ENCODE measurements at places on chromosomes 6 and 20.

- no peak for DNase-seq
Observed at GRCh38 chr6:169577974-169578373, 123.9 kb downstream of the WDR27 start.

- no peak for DNase-seq
Observed at GRCh38 chr6:135871296-135871695, 19.8 kb downstream of the PDE7B start.

- DNase-seq: peak; percentile 12
Observed at GRCh38 chr20:10553326-10553984, 118.3 kb downstream of the SLX4IP start.

GRCh38 chr6:165746331-165746730 lies 83.3 kb upstream of the PDE10A start:
- no peak for DNase-seq

DNA sequence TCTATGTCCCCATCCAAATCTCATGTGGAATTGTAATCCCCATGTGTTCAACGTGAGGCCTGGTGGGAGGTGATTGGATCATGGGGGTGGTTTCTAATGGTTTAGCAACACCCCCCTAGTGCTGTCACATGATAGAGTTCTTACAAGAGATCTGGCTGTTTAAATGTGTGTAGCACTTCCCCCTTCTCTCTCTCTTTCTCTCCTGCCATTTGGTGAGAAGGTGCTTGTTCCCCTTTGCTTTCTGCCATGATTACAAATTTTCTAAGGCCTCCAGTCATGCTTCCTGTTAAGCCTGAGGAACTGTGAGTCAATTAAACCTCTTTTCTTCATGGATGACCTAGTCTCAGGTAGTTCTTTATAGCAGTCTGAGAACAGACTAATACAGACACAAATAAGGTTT lies 165.4 kb downstream of the OGFRL1 start:
- DNase-seq: no peak
